ENCODE measurements at places on chromosomes 5 and 9.

DNA sequence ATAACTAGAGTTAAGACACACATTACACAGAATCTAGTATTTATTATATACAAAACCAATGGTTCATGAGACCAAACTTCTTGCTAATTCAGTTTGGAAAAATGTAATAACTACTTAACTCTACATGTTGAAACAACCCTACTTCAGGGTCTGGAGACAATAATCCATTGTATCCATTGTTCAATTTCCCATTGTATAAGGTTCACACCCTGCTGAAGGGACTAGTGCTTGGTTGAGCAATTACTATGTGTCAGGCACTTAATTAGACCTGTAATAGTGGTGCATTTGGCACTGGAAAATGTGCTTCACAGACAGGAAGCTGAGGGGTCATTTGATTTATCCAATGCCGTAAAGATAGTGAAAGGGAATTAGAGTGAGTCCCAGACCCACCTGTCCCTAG lies 114.3 kb upstream of the PAPPA start:
- DNase-seq = no peak

- DNase-seq = no peak
These were observed 71.8 kb downstream of the EGFLAM start for GRCh38 chr5:38330207-38330606.

DNA sequence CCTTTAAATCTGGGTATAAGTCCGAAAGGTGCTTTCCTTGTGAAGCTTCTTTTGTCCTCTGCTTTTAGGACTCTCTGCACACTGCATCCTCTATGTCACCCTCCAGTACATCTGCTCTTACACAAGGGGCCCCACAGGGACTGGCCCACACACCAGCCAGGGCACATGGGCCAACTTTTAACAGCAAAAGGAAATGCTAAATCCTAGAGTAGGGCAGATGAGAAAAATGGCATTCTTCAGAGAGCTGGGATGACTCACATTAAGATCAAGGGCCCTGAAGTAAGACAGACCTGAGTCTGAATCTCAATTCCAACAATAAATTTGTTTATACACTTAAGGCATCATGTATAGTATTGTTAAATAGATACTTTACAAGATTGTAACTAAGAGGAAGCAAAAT lies 40.3 kb upstream of the CDKN2B start:
- DNase-seq = no peak

GRCh38 chr5:146447734-146448380 lies 724 bp downstream of the TCERG1 start:
- DNase-seq = peak; percentile 32

- DNase-seq = no peak
These were observed 71.2 kb upstream of the SLC28A3 start for GRCh38 chr9:84411683-84412267.

All from stimulated activated CD4-positive, alpha-beta T cell treated with anti-CD3 and anti-CD28 coated beads, Interleukin-4, amount 100 ng/mL, for 4 hours (primary cell).